ENCODE measurements at places on chromosomes 5 and 9.

DNA sequence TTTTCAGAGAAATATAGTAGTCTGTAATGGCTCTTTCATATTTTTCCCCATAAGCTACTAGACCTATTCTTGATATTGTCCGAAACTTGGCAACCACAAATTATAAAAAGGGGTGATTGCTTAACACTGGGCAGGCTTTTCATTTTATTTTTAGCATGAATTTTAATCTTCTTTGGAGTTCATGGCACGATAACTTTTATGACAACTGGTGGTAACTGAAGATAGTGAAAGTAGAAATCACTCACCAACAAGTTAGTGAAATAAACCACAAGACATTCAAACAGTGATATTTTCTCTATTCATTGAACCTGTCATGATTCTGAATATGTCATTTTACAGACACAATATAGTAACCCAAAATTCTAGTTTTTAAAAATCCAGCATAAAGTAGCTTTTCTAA is 213.9 kb downstream of the PRDM9 start:
- no peak for DNase-seq

DNA sequence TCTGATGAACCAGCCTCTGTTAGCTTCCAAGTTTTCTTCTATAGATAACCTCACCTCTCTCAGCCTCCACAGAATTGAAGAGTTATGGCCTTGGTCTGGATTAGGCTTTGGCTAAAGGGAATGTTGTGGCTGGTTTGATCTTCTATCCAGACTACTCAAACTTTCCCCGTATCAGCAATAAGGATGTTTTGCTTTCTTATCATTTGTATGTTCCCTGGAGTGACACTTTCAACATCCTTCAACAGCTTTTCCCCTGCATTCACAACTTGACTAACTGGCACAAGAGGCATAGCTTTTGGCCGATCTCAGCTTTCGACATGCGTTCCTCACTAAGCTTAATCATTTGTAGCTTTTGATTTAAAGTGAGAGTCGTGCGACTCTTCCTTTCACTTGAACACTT is 28.1 kb upstream of the GNE start:
- DNase-seq: no peak

DNA sequence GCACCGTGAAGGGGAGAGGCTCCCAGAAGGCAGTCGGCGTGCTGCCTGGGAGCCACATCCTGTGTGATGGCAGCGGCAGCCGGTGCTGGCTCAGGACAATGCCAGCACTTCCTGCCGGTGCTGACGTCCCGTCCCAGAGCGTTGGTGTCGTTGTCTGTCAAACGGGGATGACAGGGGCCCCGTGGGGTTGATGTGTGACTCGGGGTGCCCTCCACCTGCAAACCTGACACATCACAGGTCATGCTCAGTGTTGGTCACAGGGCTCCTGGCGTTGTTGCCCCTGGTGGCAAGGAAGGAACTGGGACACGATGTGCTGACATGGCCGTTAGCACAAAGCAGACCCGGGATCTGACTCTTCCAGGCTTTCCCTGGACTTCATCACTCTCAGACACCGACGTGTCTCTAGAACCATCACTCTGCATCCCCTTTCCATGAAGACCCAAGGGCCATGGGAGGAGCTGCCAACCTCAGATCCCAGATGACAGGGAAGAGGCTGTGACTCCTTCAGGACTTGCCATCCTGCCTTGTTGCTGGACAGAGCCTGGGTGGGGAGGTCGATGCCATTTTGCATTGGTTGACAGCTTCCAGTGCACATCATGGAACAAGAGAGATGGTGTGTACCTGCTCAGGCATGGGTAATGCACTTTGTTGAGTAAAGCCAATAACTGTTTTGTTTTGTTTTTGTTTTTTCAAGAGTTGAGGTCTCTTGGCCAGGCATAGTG is 21.5 kb downstream of the PLPP7 start:
- no peak for DNase-seq

DNA sequence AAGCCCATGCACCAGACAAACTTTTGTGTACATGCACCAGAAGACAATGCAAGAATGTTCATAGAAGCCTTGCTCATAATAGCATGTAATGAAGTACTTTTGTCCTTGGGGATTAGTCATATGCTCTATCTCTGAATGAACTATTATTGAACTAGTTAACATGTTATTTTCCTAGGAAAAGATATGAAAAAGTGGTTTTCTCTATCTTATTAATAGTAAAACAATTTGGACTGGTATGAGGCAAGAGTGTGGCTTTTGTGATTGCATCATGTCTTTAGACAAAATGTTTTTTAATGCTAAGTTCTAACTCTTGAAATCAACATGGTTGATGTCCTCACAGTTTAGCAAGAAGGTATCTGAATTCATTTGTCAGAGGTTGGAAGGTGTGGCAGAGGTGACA is 55.7 kb upstream of the SPDL1 start:
- no peak for DNase-seq

DNA sequence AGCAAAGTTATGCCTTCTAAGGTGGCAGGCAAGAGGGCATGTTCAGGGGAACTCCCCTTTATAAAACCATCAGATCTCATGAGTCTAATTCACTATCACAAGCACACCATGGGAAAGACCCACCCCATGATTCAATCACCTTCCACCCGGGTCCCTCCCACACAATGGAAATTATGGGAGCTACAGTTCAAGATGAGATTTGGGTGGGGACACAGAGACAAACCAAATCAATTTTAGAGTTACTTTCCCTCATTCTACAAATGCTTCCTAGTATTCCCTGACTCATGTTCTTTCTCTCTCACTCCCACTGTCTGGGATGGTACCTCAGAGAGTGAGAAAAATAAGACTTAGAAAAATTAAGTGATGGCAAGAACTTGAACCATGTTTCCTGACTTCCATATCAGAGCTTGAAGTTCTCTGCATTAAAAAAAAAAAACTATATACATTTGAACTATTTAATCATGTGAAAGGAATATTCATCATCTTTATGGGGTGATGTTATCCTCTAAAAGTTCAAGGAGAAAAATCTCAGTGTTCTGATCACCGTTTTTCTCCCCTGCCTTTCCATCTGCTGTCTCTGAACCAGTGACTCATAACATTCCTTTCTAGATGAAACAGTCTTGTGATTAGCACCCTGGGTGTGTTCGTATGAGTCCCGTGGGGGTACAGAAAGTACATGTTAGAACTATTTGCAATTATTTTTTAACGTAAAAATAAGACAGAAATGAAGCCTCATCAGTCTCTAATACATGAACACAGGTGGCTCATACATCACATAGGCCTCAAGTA is 282.9 kb downstream of the SLF1 start:
- DNase-seq: no peak

- DNase-seq: no peak
Observed at GRCh38 chr9:124553738-124554137, 46.5 kb upstream of the NR5A1 start.

- DNase-seq: no peak
Observed at GRCh38 chr9:76379494-76379893, 14.7 kb downstream of the RFK start.

GRCh38 chr5:141515946-141516671 is 27.2 kb downstream of the PCDHGC5 start:
- DNase-seq: peak; percentile 45

- no peak for DNase-seq
Observed at GRCh38 chr5:11905206-11905605, 960 bp upstream of the CTNND2 start.

DNA sequence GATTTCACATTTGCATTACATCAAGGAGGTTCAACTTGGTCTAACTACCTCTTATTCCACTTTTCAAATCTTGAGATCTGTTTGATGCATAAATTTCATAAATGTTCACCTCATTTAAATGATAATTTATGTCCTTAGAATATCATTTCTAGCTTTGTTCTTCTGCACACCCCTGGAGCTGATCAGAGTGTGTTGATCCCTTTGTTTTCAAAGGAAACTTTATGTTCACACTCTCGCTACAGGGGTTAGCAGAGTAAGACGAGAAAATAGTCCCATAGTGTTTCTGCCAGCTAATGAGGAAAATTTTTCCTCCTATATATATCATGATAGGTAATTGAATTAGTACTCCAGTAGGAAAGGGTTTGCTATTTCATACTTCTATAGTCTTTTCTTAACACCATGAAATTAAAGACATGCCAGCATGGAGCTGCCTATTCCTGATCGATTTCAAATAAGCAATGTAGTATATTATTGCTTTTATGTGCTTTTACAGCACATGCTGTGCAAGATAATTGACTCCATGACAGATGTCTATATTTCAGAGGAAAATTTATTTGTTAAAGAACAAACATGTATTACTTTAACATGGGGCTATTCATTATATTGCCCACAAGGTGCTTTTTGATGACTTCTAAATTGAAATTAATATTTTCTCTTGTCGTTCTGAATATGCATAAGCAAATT is 4.8 kb upstream of the PAM start:
- no peak for DNase-seq

- DNase-seq: no peak
Observed at GRCh38 chr5:42812620-42813019, 928 bp upstream of the SELENOP start.

DNA sequence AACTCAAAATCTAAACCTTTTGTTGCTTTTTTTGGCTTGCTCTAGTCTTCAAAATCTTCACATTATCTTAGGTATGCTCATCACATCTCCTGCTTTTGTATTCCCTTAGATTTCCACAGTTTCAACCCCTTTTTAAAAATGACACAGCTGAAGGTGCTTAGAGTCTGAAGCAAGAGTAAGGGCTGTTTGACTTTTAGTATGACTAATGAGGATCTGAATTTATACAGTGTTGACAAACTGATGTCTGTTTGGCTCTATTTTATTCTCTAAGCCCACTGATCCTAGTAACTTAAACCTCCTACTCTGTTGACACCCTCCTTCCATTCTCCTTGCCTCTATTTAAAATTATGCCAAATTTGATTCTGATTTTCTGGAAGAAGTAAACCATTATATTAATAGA is 200.1 kb downstream of the MCTP1 start:
- DNase-seq: no peak

DNA sequence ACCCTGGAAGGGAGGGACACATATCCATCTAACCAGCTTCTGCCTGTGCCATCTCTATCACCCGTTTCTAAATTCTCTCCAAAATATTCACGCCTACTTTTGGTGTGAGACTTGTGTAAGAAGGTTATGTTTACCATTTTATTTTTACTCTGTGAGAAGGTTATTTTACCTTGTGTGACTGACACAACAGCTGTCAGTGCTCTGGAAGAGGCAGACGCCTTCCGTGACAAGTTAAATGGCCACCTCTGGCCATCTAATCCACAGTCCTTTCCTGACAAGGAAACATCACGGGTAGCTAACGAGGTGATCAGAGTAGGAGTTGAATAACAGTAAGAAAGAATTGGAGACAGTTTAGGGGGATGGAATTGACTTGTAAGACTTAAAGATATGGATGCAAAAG is 443.8 kb upstream of the PIK3R1 start:
- no peak for DNase-seq

DNA sequence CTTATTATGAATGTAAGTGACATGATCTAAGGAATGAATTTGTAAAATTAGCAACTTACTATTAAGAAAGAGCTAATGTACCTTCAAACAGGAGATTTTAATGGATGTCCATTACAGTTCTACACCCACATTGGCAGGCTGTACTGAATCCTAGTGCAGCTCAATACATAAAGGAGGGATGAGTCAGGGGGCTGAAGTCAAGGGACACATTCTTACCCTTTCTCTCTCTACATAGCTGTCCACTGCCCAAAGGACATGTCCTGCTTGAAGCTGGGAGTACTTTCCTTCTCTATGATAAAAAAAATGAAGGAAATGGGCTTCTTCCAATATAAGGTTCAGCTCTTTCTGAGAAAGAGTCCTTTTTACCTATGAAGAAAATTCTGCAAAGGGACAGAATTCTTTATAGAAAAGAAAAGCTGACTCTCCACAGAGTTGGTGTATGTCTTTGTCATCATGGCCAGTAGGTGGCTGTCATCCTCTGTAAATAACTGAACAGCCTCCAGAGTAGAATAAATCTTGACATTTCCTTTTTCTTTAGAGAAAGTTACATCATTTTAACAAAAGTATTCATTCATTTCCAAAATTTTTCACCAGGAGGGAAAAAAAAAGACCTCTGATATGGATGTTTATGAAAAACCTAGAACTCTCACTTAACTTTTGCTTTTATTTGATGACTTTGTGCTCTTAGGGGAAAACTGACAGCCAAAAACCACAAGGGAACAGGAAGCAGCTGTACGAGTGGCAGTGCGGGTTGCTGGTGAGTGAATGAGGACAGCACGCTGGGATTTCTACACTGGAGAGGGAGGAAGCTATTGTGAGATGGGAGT is 13.1 kb upstream of the IFNA14 start:
- DNase-seq: no peak

DNA sequence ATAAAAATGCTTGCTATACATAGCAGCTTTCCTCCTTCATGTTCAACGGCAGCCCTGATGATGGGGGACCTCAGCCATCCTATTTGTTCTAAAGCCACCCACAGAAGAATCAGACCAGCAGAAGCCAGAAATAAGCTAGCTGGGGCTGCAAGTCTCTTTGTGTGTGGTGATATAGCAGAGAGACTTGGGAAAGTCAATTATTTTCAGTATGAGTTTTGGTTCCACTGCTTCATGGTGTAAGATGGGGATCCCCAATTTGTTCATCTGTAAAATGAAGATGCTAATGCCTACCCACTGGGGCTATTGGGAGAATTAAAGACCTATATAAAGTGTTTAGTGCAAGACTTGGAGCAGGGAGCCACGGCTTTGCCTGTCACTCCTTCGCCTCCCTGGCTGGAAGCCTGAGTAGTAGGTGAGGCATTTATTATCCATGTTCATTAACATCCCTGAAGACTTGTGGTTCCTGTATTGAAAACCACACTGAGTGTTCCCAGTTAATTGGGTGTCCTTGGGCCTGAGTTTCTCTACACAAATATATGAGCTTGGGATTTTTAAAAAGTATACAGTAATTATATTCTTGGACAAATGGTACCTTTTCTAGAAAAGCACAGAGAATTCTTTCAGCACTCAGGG is 210.1 kb upstream of the SLC24A2 start:
- DNase-seq: no peak

DNA sequence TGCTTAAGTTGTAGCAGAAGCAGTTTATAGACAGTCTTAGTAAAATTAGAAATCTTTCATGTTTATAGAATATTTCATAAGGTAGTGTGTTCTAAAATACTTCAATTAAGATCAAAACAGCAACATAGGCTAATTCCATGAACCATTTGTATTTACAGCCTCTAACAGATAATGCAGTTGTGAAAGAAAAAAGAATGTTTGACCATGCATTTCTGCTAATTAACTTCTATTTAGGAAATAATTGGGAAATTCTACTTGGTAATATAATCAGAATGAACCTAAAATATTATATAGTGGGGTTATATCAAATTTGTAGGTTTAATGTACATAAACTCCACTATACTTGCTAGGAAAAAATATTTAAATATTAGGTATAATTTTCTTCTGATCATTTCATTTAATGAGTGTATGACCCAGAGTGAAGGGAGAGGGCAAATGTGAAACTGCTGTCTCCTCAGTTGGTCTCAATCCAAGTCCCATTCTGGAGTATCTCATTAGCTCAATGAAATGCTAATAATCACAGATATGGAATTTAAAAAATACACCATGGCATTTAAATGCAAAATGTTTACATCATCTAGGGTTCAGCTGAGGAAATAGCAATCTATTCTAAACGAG is 34.9 kb downstream of the ALDH1A1 start:
- no peak for DNase-seq

Measured in kidney (tissue), 22 donors.